Stimulated activated CD4-positive, alpha-beta T cell treated with anti-CD3 and anti-CD28 coated beads, Interleukin-12 subunit alpha, Interleukin-12 subunit beta, amount 100 ng/mL, for 4 hours (primary cell): ENCODE measurements at places on chromosomes 5 and 9.

- no peak for DNase-seq
These were observed 78.3 kb upstream of the LIFR start for GRCh38 chr5:38634568-38635369.

- DNase-seq = no peak
These were observed 77.7 kb downstream of the ARSB start for GRCh38 chr5:78907255-78907891.

- DNase-seq = no peak
These were observed 75.7 kb upstream of the FCN2 start for GRCh38 chr9:134804871-134805270.

GRCh38 chr9:83932851-83933250 lies 11.6 kb upstream of the KIF27 start:
- DNase-seq = no peak

DNA sequence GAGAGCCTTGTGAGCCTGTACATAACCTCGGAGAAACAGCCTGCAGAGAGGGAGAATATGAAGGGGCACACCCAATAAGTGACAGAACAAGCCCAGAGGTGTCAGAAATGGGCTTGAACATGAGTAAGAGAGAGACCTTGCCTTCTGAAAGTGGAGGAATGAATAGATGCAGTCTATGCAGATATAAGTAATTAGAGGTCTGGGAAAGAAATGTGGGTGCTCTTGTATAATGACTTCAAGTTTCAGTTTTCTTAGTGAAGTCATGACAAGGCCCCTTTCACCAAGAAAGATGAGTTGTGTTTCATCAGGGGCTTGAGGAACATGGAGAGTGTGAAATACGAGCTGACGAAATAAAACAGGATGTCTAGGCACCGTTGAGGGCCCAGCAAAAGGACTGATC lies 15.1 kb downstream of the GRAMD2B start:
- no peak for DNase-seq

DNA sequence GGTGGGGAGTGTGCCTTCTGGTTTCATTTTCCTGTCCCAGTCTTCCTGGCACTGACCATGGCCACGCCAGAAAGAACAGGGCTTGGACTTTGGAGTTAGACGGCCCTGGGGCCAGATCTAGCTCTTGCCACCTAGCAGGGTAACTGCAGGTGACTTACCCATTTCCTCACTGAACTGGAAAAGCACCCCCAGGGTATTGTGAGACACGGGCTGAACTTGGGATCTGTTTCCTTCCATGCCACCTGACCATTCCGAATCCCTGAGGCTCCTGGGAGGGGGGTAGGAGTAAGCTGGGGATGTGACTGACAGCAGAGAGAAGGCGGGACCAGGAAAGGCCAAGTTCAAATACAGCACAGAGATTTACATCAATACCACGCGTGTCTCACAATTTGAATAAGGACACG lies 9.4 kb downstream of the HNRNPAB start:
- DNase-seq = no peak

- no peak for DNase-seq
These were observed 43.7 kb downstream of the PHF2 start for GRCh38 chr9:93620041-93620506.

DNA sequence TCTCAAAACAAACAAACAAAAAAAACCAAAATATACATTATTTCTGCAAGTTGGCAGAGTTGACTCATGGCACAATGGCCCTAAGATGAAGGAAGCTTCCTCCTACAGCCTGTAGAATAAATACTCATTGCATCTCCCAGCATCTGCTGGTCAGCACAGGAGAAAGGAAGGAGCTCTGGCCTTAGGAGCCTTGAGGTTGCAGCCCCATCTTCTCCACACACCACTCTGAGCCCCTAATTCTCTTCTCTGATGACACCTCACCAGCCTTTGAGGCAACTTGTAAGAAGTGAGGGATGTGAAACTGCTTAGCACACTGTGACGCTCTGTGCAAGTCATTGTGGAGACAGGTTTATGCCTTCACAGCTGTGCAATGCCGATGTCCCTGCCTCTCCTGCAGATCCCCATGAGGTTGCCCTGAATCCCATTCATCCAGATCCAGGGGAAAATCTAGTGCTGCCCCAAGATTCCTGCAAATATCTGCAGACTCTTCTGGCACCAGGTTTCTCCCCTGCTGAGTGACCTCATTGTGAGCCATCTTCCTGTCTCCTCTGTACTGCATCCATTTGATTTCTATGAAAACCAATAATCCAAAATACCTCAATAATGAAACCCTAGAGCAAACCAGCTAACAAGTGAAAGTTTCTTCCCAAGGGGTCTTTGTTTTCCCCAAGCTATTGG lies 65.3 kb upstream of the TGFBR1 start:
- no peak for DNase-seq

GRCh38 chr9:125807079-125807478 lies 59.9 kb downstream of the PBX3 start:
- DNase-seq = no peak

DNA sequence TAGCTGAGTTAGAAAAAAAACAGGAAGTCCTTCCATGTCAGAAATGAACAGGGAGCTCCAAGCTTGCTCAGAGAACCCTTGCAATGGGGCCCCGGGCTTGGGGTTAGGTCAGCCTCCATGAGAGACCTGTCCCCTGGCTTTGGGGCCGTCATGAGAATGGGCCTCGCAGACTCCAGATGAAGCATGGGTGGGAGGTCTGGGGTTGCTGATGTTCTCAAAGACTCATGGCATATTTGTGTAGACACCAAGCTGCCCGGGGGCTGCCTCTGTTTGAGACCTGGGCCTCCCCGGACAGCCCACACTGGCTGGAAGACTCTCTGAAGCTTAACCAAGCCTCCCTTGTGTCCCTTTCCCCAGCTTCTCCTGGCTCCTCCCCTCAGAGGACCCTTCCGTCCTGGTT lies 186.3 kb downstream of the IRX2 start:
- DNase-seq = no peak

GRCh38 chr5:157514974-157515373 lies 55.0 kb downstream of the NIPAL4 start:
- no peak for DNase-seq

- no peak for DNase-seq
These were observed 11.8 kb downstream of the FAM163B start for GRCh38 chr9:133597316-133597957.

DNA sequence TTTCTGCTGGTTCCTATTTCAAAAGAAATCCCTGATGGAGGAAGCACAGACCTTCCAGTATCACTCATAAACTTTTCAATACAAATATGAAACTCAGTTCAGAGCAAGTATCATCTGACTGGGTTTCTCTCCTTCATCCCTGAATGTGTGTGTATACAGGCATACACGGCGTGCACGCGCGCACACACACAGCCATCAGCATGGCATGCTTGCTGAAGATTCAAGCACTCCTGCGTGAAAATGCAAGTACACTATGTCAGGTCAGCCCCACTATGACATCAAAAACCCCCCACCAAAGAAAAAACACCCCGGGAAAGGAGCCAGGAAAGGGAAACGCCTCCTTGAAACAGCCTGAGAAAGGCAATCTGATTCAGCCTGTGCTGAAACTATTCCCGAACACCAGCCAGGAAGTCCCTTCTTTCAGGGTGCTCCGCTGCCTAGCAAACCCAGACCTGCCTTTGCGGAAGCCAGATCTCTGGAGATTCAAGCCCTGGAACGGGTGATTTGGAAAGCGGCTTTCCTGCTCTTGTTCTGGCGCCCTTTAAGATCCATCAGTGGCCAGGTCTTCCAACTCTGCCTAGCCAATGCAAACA lies 831 bp downstream of the KLHL3 start:
- no peak for DNase-seq

DNA sequence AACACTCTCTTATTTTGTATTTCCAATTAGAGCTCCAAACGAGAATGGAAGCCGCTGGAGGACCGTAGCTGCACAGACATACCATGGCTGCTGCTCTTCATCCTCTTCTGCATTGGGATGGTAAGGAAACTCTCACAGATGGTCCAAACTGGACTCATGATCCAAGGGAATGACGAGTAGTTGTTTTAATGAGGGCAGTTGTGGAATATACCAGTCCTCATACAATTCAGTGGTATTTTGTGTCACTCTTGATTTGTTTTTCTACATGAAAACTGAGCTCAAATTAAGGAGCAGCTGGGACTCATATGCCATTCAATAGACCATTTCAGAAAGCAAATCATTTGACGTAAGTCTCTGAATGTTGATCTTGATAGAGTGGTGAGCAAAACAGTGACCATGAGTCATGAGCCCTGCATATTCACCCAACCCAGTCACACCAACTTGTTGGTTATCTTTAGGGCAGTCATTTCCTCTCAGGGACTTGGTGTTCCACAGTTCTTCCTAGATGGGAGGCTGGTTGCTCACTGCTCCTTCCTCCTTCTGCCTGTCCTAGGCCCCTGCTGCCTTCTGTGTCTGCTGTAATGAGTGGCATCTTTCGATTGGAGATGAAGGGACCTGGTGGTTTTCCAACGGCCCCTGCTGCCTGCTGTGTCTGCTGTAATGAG lies 54.9 kb downstream of the SLC44A1 start:
- DNase-seq = no peak

DNA sequence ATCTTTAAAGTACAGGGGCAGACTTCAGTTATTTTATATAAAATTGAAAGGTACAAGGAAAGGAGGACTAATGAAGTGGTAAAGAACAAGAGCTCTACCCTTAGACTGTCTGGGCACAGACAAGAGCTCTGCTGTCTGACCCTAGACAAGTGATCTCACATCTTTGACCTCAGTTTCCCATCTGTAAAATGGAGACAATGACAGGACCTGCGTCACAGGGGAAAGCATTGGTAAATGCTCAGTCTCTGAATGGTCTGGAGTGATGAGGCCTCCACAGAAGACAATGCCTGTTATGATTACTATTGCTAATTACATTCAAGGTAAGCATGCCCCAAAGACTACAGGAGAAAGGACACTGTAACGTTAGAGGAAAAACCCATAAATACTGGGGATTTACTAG lies 37.5 kb downstream of the ANKH start:
- DNase-seq = no peak

DNA sequence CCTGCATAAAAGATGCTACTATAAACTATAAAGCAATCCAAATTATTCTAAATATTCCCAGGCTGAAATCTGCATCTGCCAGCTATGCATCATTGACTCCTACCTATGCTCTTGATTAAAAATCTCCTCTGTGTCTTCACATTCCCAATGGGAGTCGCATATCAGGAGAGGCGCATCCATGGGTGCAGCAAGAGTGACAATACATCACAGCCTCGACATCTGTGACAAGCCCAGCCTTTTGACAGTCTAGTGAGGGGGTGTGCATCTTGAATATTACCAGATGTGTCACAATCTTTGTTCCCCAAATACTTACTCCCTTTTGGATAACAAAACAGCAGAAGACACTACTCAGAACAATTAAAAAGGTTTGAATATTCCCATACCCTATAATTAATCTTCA lies 171.8 kb downstream of the PDE4D start:
- DNase-seq = no peak

DNA sequence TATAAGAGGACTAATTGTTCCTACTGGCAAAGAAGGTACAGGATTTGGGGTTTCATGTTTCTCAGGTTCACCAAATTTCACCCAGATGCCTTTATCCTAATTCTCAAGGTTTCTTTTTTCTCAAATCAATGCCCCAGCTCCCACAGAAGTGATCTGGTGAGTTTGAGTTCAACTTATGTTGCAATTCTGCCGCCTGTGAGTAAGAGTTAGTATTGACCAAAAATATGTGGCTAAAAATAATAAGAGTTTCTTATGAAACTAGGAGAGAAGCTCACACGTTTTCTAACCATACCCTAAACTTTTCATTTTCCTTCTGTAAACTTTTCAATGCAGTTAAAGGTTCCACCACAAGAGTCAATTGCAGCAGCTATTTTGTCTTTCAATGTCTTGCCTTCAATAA lies 15.1 kb downstream of the SLCO6A1 start:
- DNase-seq = no peak

DNA sequence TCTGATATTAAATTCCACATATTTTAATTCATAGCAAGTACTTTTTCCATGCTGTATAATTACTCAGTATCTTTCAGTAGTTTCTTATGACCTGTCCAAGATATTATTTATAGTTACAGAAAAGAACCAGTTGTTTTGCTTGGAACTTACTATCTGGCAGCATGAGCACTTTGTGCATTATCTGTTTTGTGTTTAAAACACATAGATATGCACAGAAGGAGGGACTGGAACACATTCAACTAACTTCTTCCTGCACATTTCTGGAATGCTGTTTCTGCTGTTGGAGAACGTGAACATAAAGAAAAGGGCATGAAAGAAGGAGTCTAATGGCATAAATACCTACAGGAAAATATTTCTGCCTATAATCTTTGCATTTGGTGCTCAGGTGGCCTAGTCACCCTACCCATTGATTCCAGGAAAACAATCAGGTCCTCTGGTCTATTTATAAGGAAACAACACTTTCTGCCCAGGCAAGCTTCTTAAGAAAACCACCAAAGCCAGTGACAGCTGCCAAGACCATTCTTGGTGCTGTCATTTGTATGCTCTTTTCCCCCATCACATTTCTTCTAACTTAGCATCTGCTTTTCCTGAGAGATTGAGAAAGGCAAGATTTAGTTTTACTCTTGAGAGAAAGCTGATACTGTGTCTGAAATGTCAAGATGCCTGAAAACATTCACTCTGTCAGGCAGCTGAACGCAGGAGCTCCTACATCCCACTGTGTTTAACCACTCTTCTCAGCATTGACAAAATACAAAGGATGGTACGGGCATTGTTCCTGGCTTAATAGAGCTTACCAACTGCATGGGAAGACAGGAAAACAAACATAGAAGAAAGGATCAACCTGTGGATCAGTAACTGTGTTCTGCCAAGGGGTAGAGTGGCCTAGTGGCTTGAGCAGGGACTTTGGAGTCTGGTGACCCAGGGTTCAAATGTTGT lies 40.3 kb downstream of the RAB3C start:
- DNase-seq = no peak

- no peak for DNase-seq
These were observed 330.5 kb upstream of the IRX4 start for GRCh38 chr5:2213121-2213730.

- no peak for DNase-seq
These were observed 166.3 kb upstream of the KIF2A start for GRCh38 chr5:62139741-62140140.

DNA sequence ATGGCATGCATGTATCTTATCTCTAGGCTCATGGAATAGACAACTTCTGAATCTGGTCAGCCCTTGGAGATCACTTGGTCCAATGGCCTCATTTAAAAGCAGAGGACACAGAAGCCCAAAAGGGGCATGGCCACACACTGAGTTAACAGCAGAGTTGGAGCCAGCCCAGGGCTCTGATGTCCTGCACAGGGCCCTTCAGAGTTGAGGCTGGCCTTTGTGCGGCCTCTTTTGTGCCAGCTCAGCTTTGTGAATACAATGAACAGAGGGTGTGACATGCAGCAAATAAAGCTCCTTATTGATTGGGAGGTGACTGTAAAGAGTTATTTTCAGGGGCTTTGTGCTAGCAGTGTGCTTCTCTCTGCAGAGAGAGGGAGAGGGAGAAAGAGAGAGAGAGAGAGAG lies 150.1 kb upstream of the STK32A start:
- no peak for DNase-seq
